ENCODE measurements at places on chromosomes 13 and 19.

GRCh38 chr19:34960103-34960805, 3.8 kb downstream of the ZNF792 start:
- DNase-seq = no peak

DNA sequence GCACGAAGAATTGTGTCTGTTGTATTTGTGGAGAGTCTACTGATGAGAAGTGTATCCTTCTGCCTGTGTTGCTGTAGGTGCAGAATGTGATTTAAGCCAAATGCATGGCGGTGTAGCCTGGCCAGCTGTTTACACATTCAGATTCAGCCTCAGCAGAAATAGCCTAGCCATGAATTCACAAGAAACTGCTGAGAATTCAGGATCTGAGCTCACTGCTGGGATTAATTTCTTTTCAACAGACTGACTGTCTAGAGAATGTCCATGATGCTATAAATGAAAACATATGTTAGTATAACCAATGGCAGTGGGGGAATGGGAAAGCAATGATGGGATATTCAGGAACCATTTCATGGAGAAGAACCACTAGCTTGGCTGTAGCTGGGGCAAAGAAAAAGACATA, 77.4 kb upstream of the RNF113B start:
- DNase-seq = no peak

- DNase-seq = no peak
These were observed 12.4 kb downstream of the TMEM272 start for GRCh38 chr13:51832471-51833152.

- DNase-seq = no peak
These were observed 708.6 kb upstream of the KLHL1 start for GRCh38 chr13:70816853-70817252.

- DNase-seq = no peak
These were observed 5.5 kb upstream of the ZNF580 start for GRCh38 chr19:55635334-55635717.

GRCh38 chr13:111627596-111627995, 307.2 kb downstream of the TEX29 start:
- DNase-seq = no peak

GRCh38 chr19:45902651-45903625, 525 bp upstream of the MYPOP start:
- peak; percentile 100 for DNase-seq

GRCh38 chr13:48162217-48162616, 67.3 kb upstream of the MED4 start:
- no peak for DNase-seq

GRCh38 chr13:25192489-25192888, 20.4 kb upstream of the AMER2 start:
- DNase-seq = no peak

GRCh38 chr13:47109028-47109427, 212.2 kb upstream of the HTR2A start:
- no peak for DNase-seq

- DNase-seq = no peak
These were observed 22.3 kb upstream of the PIK3R2 start for GRCh38 chr19:18130523-18131242.

- no peak for DNase-seq
These were observed at the start of gene C5AR2 for GRCh38 chr19:47331931-47332547. TSS of gene C5AR2 (plus strand) at chr19:47332175. CDS start at chr19:47340800, 8,625 bp downstream.

GRCh38 chr13:72139192-72139591, 272.2 kb upstream of the DACH1 start:
- no peak for DNase-seq

GRCh38 chr13:102141625-102142472, 260.0 kb downstream of the FGF14 start:
- no peak for DNase-seq

DNA sequence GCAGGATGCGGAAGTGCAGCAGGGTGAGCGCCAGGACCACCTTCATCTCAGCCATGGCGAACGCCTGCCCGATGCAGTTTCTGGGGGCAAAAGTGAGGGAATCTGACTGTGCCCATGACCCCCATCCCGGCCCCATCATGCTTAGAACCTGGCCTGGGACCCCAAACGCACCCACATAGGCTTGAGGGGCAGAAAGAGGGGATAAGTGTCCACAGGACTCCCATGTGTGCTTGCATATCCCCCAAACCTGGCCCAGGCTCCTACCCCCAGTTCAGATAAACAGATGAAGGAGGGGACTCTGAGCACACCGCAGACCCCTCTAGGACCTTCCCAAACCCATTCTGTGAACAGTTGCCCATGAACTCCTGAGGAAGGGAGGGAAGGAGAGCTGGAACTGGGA, 16.0 kb upstream of the CYP4F2 start:
- no peak for DNase-seq

DNA sequence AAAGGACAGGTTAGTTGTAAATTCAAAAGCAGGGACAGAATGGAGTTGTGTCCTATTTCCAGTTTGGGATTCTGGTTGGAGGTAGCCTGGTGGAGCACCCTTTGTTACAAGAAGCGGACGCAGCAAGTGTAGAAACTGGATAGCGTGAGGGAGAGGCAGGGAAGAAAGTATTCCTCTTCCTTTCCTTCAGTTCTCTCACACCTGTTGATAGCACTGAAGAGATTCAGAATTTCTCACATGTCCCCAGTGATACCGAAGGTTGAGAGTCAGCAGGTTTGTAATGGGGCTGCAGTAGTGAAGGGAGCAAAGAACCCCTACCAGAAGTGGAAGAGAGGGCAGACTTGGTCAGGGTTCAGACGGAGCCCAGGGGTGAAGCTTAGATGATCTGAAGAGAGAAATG, 399.2 kb downstream of the SPRY2 start:
- no peak for DNase-seq

GRCh38 chr19:9073806-9074205, 13.1 kb upstream of the OR1M1 start:
- no peak for DNase-seq

DNA sequence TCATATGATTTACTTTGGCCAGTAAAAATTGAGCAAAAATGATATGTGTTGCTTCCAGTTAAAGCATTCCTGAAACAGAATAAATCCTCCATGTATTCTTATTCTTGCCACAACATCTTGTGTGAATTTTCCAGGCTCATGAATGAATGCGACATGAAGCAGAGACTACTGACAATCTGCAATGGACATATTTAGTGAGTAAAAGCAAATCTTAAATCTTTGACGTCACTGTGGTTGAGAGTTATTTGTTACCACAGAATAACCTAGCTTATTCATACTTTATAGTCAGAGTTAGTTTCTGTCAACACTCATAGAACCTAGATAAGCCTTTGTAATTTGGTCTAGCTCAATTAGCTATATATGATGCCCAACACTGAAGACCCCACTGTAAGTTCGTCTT, 1443.1 kb downstream of the PCDH9 start:
- no peak for DNase-seq

GRCh38 chr13:44734201-44734707, 158.1 kb upstream of the TSC22D1 start:
- DNase-seq = no peak

GRCh38 chr13:91660076-91660415, 261.6 kb downstream of the GPC5 start:
- no peak for DNase-seq

DNA sequence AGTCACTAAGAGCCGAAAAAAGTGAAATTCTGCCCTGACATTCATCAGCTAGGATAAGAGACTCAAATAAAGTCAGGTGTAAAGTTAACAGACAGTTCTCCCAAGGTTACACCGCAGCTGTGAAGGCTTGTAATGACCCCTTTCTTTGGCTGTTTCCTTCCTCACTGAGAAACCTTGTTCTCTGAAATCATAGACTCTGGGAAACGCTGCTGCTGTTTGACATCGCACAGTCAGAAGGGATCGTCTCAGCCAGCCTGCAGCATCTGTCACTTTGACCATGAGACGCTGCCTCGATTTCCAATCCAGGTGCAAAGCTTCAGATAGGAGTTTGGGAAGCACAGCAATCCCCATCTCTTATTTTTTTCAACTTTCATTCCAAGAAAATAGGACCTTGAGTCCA, 678 bp downstream of the BCAT2 start:
- no peak for DNase-seq

DNA sequence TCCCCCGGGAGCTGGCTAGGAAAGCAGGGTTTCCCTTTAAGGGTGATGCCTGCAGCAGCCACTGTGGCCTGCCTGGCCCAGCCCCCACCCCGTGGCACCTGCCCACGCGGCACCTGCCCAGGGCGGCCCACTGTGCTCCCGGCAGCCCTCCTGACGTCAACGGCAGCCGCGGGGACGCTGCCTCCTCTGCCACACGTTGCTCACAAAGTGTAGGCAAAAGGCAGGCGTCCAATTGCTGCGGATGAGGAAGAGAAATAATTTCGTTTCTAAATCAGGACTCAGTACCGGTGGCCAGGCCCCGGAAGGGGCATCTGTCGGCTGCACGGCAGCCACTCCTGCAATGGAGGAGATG, 122.3 kb downstream of the URI1 start:
- DNase-seq = no peak

DNA sequence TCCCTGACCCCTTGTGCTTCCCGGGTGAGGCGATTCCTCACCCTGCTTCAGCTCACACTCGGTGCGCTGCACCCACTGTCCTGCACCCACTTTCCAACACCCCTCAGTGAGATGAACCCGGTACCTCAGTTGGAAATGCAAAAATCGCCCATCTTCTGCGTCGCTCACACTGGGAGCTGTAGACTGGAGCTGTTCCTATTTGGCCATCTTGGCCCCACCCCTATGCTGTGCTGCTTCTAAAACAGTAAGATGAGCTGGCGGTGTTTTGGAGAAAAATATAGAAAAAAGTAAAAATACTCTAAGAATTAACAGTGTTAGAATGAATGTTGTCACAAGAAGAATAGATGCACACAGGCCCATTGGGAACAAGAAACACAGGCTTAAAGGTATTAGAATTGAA, 92.5 kb downstream of the ITGBL1 start:
- DNase-seq = no peak

- DNase-seq = no peak
These were observed 66.9 kb downstream of the MIPEP start for GRCh38 chr13:23822252-23822824.

DNA sequence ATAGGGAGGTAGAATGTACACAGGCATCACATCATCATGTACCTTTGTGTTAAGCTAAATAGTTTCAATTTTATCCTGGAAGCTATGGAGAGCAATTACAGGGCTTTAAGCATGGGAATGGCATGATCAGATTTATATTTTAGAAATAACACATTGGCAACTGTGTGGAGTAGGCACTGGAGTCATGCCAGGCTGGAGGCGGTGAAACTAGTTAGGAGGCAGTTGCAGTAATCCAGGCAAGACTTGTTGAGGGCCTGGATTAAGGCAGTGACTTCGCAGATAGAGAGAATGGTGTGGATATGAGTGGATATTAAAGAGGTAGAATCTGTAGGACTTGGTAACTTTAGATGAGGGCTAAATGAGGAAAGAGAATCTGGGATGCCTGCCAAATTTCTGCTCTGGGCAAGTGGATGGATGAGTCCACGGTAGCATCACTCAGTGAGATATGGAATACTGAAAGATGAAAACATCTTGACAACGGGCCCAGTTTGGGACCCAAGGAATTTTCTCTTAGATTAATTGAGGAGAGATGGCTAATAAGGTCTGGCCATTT, 506.2 kb downstream of the FGF9 start:
- DNase-seq = no peak

DNA sequence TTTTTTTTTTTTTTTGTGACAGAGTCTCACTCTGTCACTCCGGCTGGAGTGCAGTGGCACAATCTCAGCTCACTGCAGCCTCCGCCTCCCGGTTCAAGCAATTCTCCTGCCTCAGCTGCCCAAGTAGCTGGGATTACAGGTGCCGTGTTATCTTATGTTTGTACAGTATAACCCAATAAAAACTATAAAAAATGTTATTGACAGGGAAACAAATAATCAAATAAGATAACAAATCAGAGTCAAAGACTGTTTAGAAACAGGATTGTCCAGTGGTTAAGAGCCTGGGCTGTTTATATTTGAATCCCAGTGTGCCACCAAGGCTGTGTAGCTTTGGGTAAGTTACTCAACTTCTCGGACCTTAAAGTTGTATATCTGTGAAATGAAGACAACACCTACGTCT, 19.1 kb upstream of the LMTK3 start:
- no peak for DNase-seq

- DNase-seq = no peak
These were observed 84.8 kb downstream of the FLT1 start for GRCh38 chr13:28410096-28410495.

DNA sequence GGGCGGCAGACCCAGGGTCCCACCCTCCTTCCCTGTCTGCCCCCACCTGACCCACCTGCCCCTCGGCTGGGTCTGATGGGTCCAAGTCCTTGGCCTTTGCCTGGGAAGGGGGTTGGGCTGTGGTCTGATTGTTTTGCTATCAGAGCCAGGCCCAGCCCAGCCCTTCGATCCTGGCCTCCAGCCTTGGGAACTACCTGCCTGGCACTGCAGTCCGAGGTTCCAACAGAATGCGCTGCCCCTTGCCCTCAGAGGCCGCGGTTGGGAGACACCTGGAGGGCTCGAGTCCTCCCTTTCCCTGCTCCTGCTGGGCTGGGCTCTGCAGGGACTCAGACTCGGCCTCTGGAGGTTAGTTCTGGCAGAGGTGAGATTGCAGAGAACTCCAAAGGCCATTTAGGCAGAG, 1.6 kb downstream of the CCL25 start:
- DNase-seq = no peak

- no peak for DNase-seq
These were observed 126.4 kb downstream of the TNFRSF19 start for GRCh38 chr13:23696610-23697009.

DNA sequence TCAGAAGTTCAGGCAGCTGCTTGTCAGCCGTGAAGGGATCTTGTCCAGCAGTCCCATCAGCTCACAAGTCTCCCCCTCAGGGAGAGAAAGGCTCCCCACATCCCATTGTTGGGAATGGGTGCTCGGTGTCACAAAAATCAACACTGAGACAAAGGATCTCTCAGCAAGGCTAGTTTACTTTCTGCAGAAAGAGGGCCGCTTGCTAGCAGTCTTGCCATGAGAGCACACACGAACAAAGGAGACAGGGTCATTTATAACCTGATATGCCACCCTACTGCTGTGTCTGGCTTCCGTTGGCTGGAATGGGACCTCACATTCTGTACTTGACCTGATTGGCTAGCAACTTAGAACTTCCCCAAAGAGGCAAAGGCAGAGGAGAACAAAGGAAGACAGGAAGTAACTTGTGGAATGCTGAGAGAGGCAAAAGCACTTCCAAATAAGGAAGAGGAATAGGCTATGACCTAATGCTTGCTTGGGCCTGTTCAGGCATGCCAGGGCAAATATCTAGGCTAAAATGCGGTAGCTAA, 8.7 kb upstream of the IGFL3 start:
- no peak for DNase-seq

GRCh38 chr19:36894849-36895383, 21.2 kb downstream of the ZNF829 start:
- DNase-seq = no peak

- DNase-seq = no peak
These were observed 13.9 kb downstream of the SAMD4B start for GRCh38 chr19:39356073-39356472.

- DNase-seq = peak; percentile 56
These were observed 14.9 kb downstream of the ARID3A start for GRCh38 chr19:940591-941291.

GRCh38 chr19:55526216-55527196, 10.4 kb downstream of the SBK2 start:
- no peak for DNase-seq

DNA sequence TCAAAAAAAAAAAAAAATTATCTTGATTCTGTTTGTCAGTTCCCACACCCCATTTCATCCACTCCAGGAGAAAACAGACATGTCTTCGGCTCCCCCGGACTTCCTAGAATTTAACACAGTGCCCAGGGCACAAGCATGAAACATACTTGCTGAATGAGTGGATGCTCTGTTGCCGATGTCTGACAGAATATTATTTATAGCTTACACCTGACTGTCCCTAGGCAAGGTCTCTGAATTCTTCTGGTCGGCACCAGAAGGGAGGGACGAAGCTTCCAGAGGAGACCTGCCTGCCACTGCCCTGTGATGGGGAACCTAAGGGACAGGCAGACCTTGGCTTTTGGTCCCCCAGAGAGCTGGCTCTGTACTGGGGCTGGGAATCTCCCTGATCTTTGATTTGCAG, 43.9 kb upstream of the PEG3 start:
- no peak for DNase-seq

All from activated T-cell treated with anti-CD3 and anti-CD28 coated beads for 48 hours (primary cell).